B cell (primary cell): ENCODE measurements at places on chromosomes 13 and 19. TPM values are rescaled to one million over a fixed set of nuclear protein-coding genes. Genes with fewer than 3 reads are reported as not detected.
A peak's percentile ranks its signal among the peaks of the same experiment; 100 is the strongest.

- H3K4me3 ChIP-seq: no peak overlapping the region
- no peak for DNase-seq
- H3K4me1 ChIP-seq: no peaks in the 10 kb centered on the region
- no peaks in the 10 kb centered on the region for H3K36me3 ChIP-seq
- no peaks in the 10 kb centered on the region for H3K27me3 ChIP-seq
- no peak overlapping the region for H3K27ac ChIP-seq
These were observed 181.9 kb downstream of the DACH1 start for GRCh38 chr13:71685072-71685471.

- no peaks in the 10 kb centered on the region for H3K27me3 ChIP-seq
- no peaks in the 10 kb centered on the region for H3K36me3 ChIP-seq
- H3K27ac ChIP-seq: no peak overlapping the region
These were observed 22.2 kb downstream of the SOHLH2 start for GRCh38 chr13:36192166-36192565.

DNA sequence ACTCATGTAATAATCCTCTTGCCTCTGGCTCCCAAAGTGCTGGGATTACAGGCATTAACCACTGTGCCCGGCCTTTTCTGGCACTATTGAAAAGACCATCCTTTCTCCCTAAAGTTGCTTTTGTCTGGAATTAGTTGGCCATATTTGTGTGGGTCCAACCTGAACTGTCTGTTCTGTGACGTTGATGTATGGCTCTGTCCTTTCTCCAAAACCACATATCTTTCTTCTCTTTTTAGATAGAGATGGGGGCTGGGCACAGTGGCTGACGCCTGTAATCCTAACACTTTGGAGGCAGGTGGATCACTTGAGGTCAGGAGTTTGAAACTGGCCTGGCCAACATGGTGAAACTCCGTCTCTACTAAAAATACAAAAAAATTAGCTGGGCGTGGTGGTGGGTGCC is 17.9 kb downstream of the DNM2 start:
- H3K36me3 ChIP-seq: peaks cover 10% of the 10 kb centered on the region
- no peak overlapping the region for H3K4me3 ChIP-seq
- no peak for DNase-seq
- H3K27me3 ChIP-seq: no peaks in the 10 kb centered on the region

DNA sequence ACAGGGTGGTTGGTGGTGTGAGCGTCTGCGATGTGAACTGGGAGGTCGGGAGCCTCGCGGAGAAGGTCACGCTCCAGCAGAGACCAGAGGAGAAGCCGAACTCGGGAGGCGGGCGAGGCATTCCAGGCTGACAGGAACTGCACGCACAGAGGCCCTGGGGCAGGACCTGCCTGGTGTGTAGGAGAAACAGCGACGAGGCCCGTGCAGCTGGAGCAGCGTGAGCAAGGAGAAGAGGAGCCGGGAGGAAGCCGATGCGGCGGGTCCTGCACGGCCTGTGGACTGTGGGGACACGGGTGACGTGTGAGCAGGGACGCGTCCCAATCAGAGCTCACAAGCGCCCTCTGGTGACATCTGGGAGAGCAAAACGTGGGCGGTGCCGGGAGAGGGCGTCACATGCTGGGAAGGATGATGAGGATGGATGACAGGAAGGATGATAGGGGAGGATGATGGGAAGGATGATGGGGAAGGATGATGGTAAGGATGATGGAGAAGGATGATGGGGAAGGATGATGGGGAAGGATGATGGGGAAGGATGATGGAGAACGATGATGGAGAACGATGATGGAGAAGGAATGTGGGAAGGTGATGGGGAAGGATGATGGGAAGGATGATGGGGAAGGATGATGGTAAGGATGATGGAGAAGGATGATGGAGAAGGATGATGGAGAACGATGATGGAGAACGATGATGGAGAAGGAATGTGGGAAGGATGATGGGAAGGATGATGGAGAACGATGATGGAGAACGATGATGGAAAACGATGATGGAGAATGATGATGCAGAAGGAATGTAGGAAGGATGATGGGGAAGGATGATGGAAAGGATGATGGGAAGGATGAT is 16.1 kb upstream of the MADCAM1 start:
- no peaks in the 10 kb centered on the region for H3K36me3 ChIP-seq
- peak; percentile 55 for DNase-seq
- H3K4me1 ChIP-seq: peaks cover 6% of the 10 kb centered on the region
- H3K27me3 ChIP-seq: no peaks in the 10 kb centered on the region
- H3K27ac ChIP-seq: no peak overlapping the region

DNA sequence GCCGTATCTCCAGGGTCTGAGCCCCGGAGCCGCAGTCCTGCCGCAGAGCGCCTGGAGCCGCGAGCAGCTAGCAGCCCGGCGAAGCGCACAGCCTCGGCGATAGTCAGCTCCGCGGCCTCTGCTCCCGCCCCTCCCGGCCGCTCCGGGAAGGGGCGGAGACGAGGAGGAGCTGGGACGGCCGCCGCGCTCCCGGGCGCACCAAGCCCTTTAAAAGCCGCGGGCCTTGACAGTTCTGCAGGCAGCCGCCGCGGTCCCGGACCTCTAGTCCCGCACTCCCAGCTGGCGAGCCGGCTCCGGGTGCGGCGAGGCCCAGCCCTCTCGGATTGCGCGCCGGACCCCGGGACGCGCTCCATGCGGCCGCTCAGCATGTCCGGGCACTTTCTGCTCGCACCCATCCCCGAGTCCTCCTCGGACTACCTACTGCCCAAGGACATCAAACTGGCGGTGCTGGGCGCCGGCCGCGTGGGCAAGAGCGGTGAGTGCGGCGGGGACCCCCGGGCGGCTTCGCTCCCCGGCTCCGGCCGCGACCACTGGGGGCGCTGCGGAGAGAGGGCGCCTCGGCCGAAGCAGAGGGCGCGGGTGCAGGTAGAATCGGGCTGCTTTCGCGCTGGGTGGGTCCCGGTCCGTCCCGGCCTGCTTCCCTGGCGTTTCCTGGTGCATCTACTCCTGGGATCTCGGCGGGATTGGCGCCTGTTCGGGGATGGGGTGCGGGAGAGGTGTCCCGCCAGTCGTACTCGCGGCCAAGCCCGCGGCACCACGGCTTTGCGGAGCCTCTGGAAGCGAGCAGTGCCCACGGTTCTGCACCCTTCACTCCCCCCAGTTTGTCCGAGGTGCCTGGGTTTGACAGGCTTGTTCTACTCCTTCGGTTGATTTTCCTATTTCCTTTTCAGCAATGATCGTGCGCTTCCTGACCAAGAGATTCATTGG is at the start of gene RASL11A:
Gene RASL11A (plus strand): TSS at position 237 of the 927 bp plus-strand sequence. CDS start 115 bp downstream, at position 352.
- peak within 1 kb of the TSS; percentile 28 for H3K27ac ChIP-seq
- peaks cover 6% of the 10 kb centered on the region for H3K4me1 ChIP-seq
- H3K36me3 ChIP-seq: no peaks in the 10 kb centered on the region

- no peaks in the 10 kb centered on the region for H3K27me3 ChIP-seq
- H3K27ac ChIP-seq: no peak overlapping the region
- no peak overlapping the region for H3K4me3 ChIP-seq
These were observed 6.1 kb downstream of the PRR12 start for GRCh38 chr19:49596954-49597702.

GRCh38 chr19:41935760-41936415 is 7.6 kb upstream of the ERFL start:
- no peak overlapping the region for H3K27ac ChIP-seq
- no peaks in the 10 kb centered on the region for H3K36me3 ChIP-seq
- no peak overlapping the region for H3K4me3 ChIP-seq

- no peak for DNase-seq
- peaks cover 3% of the 10 kb centered on the region for H3K27me3 ChIP-seq
- no peak overlapping the region for H3K4me3 ChIP-seq
- H3K27ac ChIP-seq: no peak overlapping the region
- no peaks in the 10 kb centered on the region for H3K36me3 ChIP-seq
These were observed 26.3 kb upstream of the GJB6 start for GRCh38 chr13:20258208-20258962.

GRCh38 chr19:48819366-48819816 is 8.6 kb upstream of the BCAT2 start:
- no peaks in the 10 kb centered on the region for H3K27me3 ChIP-seq
- no peak overlapping the region for H3K4me3 ChIP-seq
- no peak for DNase-seq
- H3K4me1 ChIP-seq: no peaks in the 10 kb centered on the region
- H3K27ac ChIP-seq: no peak overlapping the region
- H3K36me3 ChIP-seq: no peaks in the 10 kb centered on the region

GRCh38 chr13:111367340-111367739 is 46.9 kb downstream of the TEX29 start:
- H3K4me1 ChIP-seq: no peaks in the 10 kb centered on the region
- H3K4me3 ChIP-seq: no peak overlapping the region
- no peaks in the 10 kb centered on the region for H3K36me3 ChIP-seq
- H3K27me3 ChIP-seq: no peaks in the 10 kb centered on the region
- DNase-seq: no peak

GRCh38 chr13:74767050-74767449 is 632.8 kb upstream of the KLF12 start:
- no peaks in the 10 kb centered on the region for H3K4me1 ChIP-seq
- no peak overlapping the region for H3K27ac ChIP-seq
- no peak for DNase-seq
- no peaks in the 10 kb centered on the region for H3K27me3 ChIP-seq

DNA sequence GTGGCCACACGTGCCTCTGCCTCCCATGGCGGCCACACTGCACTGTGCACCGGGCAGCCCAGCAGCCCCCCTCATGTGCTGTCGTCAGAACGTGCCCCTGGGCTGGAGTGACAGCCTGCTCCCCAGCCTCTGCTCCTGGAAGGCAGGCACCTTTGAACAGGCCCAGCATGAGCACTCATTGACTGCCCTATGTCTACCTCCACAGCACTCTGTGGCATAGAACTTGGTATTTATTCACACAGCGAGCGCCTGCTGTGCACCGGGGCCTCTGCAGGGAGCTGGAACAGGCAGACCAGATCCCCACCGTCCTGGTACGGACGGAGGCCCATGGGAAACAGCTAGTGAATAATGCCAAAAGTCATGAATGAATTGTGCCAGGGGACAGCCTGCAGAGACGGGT is 53.7 kb downstream of the DPF1 start:
- H3K27me3 ChIP-seq: no peaks in the 10 kb centered on the region
- H3K4me1 ChIP-seq: no peaks in the 10 kb centered on the region
- no peak overlapping the region for H3K4me3 ChIP-seq
- no peak for DNase-seq
- peaks cover 56% of the 10 kb centered on the region for H3K36me3 ChIP-seq

GRCh38 chr13:26743971-26744370 is 16.6 kb downstream of the GPR12 start:
- H3K27ac ChIP-seq: no peak overlapping the region
- H3K36me3 ChIP-seq: no peaks in the 10 kb centered on the region
- DNase-seq: no peak

DNA sequence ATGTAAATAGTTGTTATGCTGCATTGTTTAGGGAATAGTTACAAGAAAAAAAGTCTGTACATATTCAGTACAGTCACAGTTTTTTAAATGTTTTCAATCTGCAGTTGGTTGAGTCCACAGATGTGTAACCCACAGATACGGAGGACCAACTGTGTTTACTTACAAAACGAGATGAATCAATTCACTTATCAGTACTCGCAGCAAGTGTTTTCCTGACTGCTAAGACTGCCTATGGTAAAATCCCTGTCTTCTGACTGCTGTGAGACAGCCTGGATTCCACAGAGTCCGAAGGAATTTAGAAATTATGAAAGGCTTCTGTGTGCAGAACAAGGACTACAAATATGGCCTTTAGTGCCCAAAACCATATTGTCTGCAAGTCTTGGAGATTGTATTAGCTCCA is 45.7 kb upstream of the C1QTNF9 start:
- peaks cover 25% of the 10 kb centered on the region for H3K4me1 ChIP-seq
- H3K36me3 ChIP-seq: no peaks in the 10 kb centered on the region
- no peak overlapping the region for H3K4me3 ChIP-seq
- no peak overlapping the region for H3K27ac ChIP-seq
- H3K27me3 ChIP-seq: no peaks in the 10 kb centered on the region
- no peak for DNase-seq

DNA sequence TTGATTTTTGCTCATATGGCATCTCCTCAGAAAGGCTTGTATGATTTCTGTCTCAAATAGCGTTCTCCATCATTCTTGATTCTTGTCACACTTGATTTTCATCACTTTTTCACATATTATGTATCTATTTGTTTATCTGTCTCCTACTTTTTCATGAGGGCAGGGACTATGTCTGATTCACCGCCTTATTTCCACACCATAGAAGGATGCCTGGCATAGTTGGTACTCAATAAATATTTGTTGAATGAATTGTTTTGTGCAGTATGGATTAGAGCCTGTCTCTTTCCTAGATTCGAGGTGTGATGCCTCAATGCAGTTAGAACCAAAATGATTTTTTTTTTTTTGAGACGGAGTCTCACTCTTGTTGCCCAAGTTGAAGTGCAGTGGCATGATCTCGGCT is 12.1 kb downstream of the SAE1 start:
- no peak overlapping the region for H3K4me3 ChIP-seq
- no peak for DNase-seq

DNA sequence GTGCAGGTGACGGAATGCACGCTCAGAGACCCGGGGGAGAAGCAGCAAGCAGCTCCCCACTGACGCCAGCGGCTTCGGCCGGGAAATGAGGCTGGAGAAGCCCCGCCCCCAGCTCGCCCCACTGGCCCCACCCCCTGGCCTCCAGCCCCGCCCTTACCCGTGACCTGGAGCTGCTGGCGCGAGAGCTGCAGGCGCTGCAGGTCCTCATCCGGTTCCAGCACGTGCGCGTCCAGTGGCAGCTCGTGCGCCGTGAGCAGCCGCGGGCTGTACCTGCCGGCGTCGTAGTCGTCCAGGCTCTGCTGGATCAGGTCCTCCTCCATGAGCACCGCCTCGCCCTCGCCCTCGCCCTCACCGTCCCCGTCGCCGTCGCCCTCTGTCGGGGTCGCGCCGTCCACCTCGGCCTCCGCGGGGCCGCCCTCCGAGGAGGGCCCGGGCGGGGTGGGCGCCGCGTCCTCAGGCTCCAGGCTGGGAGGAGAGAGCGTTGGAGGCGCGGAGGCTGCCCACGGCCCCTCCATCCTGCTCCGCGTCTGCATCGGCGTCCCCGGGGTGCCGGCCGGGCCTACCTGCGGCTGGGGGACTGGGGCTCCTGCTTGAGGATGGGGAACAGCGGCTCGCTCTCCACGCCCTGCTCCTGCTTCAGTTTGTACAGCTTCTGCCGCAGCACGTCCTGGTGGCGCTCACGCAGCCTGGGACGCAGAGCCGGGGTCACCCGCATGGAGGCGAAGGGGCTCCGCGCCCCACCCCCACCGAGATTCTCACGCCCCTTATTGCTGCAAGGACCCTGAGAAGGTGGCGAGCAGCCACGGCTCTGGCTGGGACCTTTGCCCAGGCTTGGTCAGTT is 6.4 kb upstream of the TBXA2R start:
- no peak for DNase-seq
- no peak overlapping the region for H3K27ac ChIP-seq
- no peaks in the 10 kb centered on the region for H3K27me3 ChIP-seq
- H3K4me1 ChIP-seq: peaks cover 20% of the 10 kb centered on the region

DNA sequence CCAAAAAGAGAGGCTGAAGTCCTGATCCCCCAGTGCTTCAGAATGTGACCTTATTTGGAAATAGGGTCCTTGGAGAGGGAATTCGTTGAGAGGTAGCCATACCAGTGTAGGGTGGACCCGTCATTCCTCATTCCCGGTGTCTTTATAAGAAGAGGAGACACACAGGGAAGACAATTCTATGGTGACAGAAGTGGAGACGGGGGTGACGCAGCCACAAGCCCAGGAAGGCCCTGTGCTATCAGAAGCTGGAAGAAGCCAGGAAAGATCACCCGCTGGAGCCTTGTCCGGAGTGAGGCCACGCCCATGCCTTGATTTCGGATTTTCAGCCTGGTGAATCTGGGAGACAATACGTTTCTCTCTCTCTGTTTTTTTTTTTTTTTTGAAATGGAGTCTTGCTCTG is 2.6 kb upstream of the MYPOP start:
- no peak overlapping the region for H3K27ac ChIP-seq
- DNase-seq: no peak
- H3K4me3 ChIP-seq: no peak overlapping the region
- peaks cover 16% of the 10 kb centered on the region for H3K4me1 ChIP-seq

SRRM5 gene
- total RNA-seq: 0.63 and 0.64 TPM in 2 replicates

KLK14 gene
- total RNA-seq: 0.59 and 0.63 TPM in 2 replicates

RFPL4A gene
- total RNA-seq: not detected in 2 replicates

ZNF211 gene
- total RNA-seq: 53.5 and 53.6 TPM in 2 replicates

TPRX2 gene
- not detected in 2 replicates for total RNA-seq
